ENCODE measurements at places on chromosomes 16 and 17.
A peak's percentile ranks its signal among the peaks of the same experiment; 100 is the strongest.

DNA sequence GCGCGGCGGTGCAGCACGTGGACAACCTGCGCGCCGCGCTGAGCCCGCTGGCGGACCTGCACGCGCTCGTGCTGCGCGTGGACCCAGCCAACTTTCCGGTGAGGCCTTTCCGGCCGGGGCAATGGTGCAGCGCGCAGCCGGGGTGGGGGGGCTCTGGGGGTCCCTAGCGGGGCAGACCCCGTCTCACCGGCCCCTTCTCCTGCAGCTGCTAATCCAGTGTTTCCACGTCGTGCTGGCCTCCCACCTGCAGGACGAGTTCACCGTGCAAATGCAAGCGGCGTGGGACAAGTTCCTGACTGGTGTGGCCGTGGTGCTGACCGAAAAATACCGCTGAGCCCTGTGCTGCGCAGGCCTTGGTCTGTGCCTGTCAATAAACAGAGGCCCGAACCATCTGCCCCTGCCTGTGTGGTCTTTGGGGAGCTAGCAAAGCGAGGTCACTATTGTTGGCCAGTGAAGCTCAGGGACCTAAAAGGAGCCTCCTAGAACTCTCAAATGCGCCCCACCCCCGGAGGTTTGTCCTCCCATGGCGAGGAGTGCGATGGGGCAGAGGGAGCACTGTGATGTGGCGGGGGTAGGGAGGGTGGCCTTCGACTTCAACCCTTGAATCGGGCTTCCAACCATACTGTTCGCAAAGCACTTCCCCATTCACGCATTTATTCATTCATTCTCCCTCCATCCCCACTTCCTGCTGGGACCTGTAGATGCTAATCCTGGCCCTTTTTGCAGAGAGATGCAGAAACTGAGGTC lies 770 bp downstream of the HBM start:
- no peak for DNase-seq

GRCh38 chr17:20097330-20097729 lies 88.2 kb downstream of the SPECC1 start:
- DNase-seq: no peak

DNA sequence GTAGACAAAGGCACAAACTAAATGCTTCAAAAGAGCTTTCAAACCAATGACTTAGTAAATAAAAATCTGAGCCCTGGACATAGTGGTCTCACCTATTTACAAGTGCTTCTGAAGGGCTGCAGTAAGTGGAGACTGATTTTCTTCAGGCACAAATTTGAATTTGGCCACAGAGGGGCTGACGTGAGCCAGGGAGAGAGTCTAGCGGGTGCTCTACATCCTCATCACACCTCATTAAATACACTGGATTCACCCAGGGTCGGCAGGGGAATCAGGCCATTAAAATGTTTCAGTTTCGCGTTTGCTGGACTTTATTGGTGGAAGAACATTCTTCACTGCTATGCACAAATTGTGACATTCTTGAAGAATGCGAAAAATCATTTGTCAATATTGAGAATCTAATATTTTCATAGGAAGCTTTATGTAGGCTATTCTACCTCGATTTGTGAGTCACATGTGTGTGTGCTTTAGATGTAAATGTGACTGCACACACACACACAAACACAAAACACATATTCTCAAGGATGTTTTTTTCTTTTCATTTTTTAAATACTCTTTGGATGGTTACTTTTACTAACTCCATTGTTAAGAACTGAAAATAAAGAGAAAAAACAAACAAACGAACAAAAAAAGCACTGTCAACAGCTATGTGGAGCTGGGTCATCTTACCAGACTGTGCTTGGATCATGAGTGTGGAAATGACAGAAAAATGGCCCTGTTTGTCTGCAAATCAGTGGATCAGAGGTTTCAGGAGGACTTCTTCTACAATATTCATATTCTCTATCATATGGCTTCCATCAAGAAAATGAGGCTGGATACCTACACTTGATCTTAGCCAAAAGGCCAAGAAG lies 58.9 kb downstream of the CDH11 start:
- no peak for DNase-seq

- no peak for DNase-seq
Observed at GRCh38 chr17:50672831-50673551, 34.7 kb downstream of the ANKRD40 start.

DNA sequence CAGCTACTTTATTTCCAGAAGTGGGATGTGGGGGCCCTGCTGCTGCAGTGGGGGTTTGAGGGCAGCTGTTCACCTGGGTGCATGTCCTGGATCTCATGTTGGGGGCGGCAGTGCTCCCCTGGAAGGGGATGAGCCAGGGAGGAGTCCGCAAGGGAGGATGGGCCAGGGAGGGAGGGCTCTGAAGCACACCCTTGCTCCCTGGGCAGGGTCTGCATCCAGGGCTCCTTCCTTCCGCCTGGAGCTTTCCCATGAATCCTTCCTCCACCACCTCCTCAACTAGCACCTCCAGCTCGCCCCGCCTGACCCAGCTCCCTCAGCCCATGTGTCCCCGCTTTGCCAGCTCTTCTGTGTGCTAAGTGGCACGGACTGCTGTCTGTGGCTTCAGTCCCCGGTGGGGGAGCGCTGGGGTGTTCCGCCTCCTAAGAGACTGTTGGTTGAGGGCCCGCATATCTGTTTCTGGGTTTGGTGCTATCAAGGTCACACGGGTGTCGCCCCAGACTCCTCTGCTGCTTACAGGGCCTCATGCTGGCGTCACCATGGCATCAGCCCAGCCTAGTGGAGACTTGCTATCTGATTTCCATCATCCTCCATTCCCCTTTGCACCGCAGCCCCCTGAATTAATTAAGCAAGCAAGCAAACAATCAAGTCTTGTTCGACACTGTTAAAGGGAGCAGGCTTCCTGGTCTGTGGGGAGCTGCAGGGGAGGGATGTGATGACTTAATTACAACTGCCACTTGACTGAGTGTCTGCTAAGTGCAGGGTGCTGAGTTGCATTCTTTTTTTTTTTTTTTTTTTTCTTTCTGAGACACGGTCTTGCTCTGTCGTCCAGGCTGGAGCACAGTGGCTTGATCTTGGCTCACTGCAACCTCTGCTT lies 71.8 kb downstream of the PRKCA start:
- DNase-seq: peak; percentile 18

- no peak for DNase-seq
Observed at GRCh38 chr16:75249441-75249840, 2.0 kb downstream of the BCAR1 start.

DNA sequence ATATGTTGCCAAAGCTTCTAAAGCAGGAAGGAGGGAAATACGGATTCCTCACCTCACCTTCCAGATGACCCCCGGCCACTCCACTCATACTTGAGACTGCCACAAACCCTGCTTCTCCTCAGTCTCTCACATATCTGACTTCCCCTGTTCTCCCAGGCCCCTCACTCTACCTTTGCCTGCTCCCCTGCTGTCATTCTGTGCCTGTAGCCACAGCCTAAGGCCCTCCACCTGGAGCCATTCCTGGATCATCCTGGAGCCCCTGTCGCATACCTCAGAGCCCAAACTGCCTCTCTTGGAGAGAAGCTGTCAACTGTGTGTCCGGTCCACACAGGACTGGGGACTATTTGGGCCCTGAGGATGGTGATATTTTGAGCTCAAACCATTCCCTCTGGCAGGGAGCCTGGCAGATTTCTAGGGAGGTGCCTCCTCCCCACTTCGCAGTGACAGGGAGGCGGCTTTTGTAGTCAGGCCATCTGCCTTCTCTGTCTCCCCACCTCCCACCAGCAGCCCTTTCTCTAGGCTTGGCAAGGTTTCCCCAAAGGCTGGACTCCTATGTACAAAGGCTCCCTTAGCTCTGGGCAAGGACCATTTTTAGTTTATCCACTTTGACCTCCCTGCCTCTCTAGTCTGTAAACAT lies 2.3 kb upstream of the MED24 start:
- DNase-seq: no peak

DNA sequence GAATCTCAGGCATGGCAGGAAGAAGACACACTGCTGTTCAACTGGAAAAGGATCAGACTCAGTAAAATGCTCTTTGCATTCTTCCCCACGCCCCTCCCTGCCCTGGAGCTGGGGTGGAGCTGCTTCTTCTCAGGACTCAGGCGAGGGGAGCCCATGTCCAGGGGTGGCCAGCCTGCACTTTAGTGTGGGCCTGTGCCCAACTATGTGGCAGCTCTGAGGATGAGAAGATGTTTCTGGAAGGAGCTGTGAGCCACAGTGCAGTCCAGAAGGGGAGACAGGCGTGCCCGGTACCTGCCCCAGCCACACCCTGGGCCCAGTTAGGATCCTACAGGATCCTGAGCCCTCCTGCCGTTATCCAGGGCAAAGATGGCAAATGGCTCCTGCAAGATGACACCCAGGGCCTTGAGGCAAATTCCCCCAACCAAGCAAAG lies 120.3 kb downstream of the ANKRD11 start:
- no peak for DNase-seq

GRCh38 chr16:74758801-74759200 lies 15.8 kb downstream of the FA2H start:
- DNase-seq: no peak

GRCh38 chr16:57889960-57890751 lies 80.8 kb downstream of the CNGB1 start:
- DNase-seq: no peak

GRCh38 chr16:58563235-58563634 lies 47.9 kb downstream of the SETD6 start:
- no peak for DNase-seq

DNA sequence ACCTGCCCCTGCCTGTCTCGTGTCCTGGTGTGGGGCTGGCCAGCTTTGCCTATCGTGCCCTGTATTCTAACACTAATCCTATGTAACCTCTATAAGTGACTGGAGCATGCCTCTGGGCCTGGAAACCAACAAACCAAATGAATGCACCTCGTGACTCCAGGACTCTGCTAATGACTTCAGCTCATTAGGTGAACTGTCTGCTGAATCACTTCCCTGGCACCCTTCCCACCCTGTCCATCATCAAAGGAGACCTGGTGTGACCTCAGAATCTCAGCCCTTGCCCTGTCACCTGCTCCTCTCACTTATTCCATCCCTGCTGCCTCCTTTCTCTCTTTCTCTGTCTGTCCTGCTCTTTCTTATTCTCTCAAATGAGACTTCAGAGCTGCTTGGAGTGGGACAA lies 322.4 kb downstream of the CBLN1 start:
- no peak for DNase-seq

DNA sequence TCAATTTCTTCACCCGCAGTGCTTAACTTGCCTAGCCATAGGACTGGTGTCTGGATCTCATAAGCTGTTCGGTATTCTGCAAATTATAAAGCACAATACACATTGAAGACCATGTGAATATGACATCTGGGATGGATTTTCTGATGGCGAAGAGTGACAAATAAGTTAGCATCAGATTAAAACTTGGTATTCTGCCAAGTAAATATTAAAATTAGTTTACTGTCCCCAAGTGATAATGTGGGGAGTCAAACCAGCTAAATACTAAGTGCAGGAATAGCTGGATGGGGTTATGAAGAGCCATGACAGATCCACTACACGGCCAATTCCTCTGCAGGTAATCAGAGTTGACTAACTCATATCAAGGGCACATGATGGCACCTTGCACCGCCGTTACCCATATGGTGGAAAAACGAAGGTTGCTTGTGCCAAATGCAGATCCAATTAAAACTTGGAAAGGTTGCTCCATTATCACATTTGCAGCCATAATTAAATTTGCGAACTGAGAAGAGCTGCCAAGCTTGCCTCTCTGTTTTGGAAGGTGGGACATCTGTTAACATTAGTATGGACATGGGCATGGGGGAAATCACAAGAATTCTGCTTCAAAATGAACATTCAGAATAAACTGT lies 114.9 kb upstream of the TOM1L1 start:
- no peak for DNase-seq

DNA sequence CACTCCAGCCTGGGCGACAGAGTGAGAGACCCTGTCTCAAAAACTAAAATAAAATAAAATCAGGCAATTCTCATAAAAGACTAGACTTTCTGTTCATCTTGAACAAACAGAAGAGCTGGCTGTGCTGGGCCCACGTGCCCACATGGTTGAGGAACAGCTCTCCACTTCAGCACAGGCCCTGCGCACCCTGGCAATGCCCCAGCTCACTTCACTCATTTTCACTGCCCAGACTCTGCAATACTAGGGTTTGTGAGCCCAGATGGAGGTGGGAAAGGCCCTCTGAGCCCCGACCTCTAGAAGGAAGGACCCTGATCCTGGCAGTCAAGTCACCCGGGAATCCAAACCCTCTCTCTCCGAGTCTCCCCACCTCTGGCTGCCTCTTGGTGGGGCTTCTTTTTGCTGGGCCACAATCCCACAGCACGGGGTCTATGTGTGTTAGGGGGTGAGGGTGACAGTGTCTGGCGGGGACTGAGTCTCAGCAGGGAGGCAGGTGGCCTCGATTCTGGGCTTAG lies 14.8 kb downstream of the MYLK3 start:
- no peak for DNase-seq

DNA sequence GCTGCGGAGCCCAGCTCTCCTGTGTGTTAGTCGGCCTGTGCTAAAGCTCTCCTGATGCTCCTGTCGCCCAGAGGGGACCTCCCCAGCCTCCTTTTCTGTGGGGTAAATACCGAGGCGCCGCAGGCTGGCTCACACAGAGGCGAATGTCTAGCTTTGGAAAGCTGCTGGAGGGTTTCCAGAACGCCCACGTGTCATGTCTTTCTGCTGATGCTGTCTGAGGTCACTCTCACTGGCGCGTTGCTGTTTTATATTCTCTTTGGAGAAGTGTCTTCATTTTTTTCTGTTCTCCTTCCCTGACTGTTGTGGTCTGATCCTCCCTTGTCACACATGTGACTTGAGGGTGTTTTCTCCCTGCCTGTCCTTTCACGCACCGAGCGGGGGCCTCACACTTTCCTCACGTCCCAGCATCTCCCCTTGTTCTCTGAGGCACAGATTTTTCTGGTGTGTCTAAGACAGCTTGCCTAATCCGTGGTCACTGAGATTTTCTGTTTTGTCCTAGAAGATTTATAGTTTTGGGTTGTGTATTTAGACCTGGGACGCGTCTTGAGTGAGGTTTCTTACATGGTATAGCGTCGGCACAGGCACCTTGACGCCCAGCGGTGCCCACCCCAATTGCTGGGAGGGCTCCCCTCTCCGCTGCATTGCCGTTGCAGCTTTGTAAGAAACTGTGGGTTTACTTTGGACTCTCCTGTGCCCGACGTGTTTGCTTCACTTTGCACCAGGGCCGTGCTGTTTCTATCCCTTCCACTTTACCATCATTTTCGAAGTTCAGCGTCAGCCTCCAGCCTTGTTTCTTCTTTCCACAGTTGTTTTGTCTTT lies 92.1 kb upstream of the ZNF750 start:
- DNase-seq: no peak

DNA sequence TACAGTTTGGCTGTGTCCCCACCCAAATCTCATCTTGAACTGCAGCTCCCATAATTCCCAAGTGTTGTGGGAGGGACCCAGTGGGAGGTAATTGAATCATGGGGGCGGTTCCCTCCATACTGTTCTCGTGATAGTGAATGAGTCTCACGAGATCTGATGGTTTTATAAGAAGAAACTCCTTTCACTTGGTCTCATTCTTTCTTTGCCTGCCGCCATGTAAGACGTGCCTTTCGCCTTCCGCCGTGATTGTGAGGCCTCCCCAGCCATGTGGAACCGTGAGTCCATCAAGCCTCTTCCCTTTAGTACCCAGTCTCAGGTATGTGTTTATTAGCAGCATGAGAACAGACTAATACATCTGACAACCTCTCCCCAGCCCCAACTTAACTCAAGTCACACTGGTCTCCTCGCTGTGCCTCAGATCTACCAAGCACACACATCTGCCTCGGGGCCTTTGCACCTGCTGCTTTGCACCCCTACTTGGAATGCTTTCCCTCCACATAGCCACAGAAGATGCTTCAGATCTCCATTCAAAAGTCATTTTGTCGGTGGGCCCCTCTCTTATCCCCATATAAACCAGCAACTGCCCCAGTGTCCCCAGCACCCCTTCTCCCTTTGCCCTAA lies 74.4 kb downstream of the RPH3AL start:
- no peak for DNase-seq

- no peak for DNase-seq
Observed at GRCh38 chr17:74051348-74051747, 152.1 kb upstream of the RPL38 start.

- no peak for DNase-seq
Observed at GRCh38 chr17:61579961-61580360, 11.1 kb downstream of the NACA2 start.

Data from stimulated activated CD4-positive, alpha-beta T cell treated with anti-CD3 and anti-CD28 coated beads, Interleukin-15, amount 100 ng/mL, for 48 hours (primary cell).